ENCODE measurements at places on chromosomes 2 and 18. TPM values are rescaled to one million over a fixed set of nuclear protein-coding genes. Genes with fewer than 3 reads are reported as not detected.

The SAG gene
- not detected for total RNA-seq

The GPBAR1 gene
- total RNA-seq, result 0.03 TPM

The LINC00305 gene
- total RNA-seq, result not detected

The KCNG2 gene
- not detected for total RNA-seq

The ZNF385B gene
- not detected for total RNA-seq

The QPCT gene
- 8.8 TPM for total RNA-seq

The CYTIP gene
- total RNA-seq, result 5.5 TPM

The NTSR2 gene
- total RNA-seq, result not detected

The ANKRD53 gene
- 0.30 TPM for total RNA-seq

The UGT1A3 gene
- not detected for total RNA-seq

The CREB1 gene
- 45.4 TPM for total RNA-seq

The SLC30A3 gene
- total RNA-seq, result 0.03 TPM

The CXCR1 gene
- total RNA-seq, result not detected

The C18orf54 gene
- 2.7 TPM for total RNA-seq

The GAREM2 gene
- 2.4 TPM for total RNA-seq

The RTKN gene
- 16.3 TPM for total RNA-seq

The SCN1A gene
- total RNA-seq, result 0.13 TPM
